ENCODE measurements at places on chromosomes 1 and 21. TPM values are rescaled to one million over a fixed set of nuclear protein-coding genes. Genes with fewer than 3 reads are reported as not detected.

A3GALT2 gene
- not detected for total RNA-seq

DNA sequence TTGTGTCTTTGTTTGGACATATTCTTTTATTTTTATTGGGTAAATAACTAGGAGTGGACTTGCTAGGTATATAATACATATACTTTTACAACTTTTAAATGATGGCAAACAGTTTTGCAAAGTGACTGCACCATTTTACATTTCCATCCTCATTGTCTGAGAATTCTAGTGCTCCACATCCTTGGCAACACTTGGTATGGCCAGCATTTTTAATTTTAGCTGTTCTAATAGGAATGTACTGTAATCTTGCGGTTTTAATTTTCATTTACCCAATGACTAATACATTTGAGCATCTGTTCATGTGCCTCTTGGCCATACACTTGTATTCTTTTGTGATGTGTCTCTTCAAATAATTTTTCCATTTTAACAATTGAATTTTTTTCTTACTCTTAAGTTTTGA, 37.0 kb upstream of the ATP6V1G3 start:
- peak overlapping the region; percentile 43 for H3K27ac ChIP-seq
- DNase-seq: peak; percentile 89
- peaks cover 32% of the 10 kb centered on the region for H3K4me1 ChIP-seq

OPRD1 gene
- not detected for total RNA-seq

DNA sequence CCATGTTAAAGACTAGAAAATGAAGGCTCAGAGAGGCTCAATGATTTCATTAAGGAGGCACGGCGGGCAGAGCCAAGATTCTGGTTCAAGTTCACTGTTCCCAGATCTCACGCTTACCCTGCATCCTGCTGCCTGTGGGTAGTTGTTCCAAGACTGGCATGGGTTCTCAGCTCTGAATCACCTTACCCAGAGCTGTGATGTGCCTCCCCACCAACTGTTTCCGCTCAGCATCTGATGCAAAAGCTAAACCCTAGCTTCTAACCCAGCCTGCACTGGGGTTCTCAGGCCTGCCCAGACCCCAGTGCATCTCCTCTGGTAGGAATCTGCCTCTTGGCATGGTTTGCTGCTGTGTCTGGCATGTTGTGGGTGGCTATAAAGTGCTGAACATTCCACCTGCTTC, 11.8 kb downstream of the TNR start:
- DNase-seq: no peak
- no peaks in the 10 kb centered on the region for H3K4me1 ChIP-seq
- no peak overlapping the region for H3K4me3 ChIP-seq
- no peak overlapping the region for H3K27ac ChIP-seq
- H3K27me3 ChIP-seq: no peaks in the 10 kb centered on the region
- no peaks in the 10 kb centered on the region for H3K36me3 ChIP-seq

GNAT2 gene
- total RNA-seq: not detected

GRCh38 chr1:150076066-150076465, 8.5 kb downstream of the VPS45 start:
- DNase-seq: no peak
- no peak overlapping the region for H3K27ac ChIP-seq

- no peaks in the 10 kb centered on the region for H3K27me3 ChIP-seq
- no peak overlapping the region for H3K4me3 ChIP-seq
- peaks cover 13% of the 10 kb centered on the region for H3K4me1 ChIP-seq
- peak; percentile 36 for DNase-seq
- H3K36me3 ChIP-seq: no peaks in the 10 kb centered on the region
These were observed 26.2 kb upstream of the LBR start for GRCh38 chr1:225453797-225454648.

GRCh38 chr1:56429288-56429687, 150.1 kb downstream of the PLPP3 start:
- no peak overlapping the region for H3K27ac ChIP-seq
- no peak for DNase-seq
- H3K4me1 ChIP-seq: no peaks in the 10 kb centered on the region

DNA sequence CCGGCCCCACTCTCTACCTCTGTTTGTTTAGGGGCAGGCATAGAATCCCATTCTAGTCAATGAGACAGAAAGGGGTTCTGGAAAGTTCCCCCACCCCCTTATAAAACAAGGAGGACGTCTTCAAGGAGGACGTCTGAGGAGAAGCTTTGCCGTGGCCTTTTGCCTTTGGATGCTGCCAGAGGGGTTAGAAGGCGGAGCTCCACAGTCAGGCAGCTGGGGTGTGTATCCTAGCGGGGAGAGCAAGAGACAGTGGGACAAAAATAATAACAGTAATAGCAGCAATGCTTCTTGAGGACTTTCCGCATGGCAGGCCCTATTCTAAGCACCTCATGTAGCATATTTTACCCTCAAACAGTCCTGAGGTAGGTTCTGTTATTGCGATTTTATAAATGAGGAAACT, 48.2 kb upstream of the TENT5B start:
- H3K4me1 ChIP-seq: peaks cover 11% of the 10 kb centered on the region
- no peaks in the 10 kb centered on the region for H3K27me3 ChIP-seq
- no peak overlapping the region for H3K4me3 ChIP-seq
- DNase-seq: no peak
- no peak overlapping the region for H3K27ac ChIP-seq

PTPRU gene
- total RNA-seq: 18.0 TPM

DNA sequence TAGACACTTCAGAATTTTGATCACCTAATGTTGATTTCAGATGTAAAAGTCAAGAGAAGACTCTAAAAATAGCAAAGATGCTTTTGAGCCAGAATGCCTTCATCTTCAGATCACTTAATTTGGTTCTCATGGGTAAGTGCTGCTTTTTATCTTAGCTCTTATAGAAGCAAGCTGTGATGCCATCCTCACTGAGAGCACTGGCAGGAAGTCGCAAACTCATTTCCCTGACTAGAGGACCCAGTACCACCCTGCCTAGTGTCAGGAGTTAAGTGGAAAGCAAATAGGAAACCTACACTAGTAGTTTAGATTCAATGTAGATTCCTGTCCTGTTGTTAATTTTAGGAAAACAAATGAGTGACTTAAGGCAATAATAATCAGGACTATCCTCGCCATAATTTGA, 12.1 kb downstream of the IFNAR2 start:
- H3K27me3 ChIP-seq: no peaks in the 10 kb centered on the region
- peaks cover 5% of the 10 kb centered on the region for H3K4me1 ChIP-seq
- H3K27ac ChIP-seq: no peak overlapping the region
- no peak for DNase-seq
- H3K36me3 ChIP-seq: peaks cover 7% of the 10 kb centered on the region

VAMP3 gene
- total RNA-seq: 195 TPM
